ENCODE measurements at places on chromosomes 1 and 21.

GRCh38 chr1:247551721-247552120 lies 2.8 kb downstream of the GCSAML start:
- DNase-seq: no peak

GRCh38 chr1:247451388-247452010 lies 6.4 kb downstream of the OR2B11 start:
- no peak for DNase-seq

DNA sequence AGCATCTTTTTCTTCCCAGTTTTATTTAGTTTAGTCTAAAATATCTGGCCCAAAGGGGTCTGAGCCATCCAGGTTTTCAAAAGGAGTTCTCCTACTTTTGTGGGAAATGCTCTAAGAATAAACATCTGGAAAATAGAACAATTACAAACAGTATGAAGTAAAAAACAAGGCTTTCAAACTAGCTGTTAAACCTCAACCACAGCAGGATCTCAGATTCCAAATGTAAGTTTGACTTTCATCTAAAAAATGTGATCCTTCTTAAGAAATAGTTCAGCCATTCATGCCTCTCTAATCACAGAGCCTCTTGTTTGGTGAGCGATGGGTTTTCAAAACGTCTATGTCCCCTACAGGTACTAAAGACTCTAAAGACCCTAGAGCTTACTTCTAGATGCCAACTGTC lies 413.5 kb downstream of the DUSP10 start:
- DNase-seq: no peak

- DNase-seq: no peak
Measured at GRCh38 chr1:54982739-54983138, 2.3 kb downstream of the TMEM61 start.

DNA sequence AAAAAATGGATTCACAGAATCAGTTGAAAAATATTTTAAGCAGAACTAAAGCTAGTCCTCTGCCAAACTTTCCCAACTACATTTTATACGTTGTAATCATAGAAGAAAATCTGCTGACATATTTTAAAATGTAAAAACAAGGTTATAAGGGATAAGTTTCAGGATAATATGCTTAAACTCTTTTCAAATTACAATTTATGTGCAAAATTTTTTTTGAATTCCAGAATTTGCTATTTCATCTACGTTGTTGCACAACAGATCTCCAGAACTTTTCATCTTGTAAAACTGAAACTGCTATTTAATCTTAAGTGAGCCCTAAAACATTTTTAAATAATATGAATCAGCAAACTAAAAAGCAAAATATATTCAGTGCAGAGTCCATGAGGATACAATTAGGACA lies 5.9 kb downstream of the EDEM3 start:
- DNase-seq: no peak

DNA sequence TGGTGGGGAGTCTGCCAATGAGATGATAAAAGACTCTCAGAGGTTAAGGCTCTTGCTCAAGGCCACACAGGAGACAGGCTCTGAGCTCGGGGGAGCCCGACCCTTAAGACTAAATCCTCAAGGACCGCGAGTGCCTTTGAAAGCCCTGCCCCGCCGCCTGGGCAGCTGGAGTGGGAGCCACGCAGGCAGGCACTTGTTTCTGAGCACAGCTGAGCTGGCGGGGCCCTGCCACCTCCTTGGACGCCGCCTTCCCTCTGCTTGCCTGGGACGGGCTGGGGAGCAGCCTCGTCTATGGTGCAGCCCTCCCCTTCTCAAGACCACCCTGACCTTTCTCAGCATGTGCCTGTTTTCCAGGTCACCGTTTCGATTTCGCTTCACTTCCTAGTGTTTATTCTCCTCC lies 169.3 kb downstream of the CAMTA1 start:
- no peak for DNase-seq

GRCh38 chr1:15693371-15693770 lies 9.3 kb downstream of the PLEKHM2 start:
- DNase-seq: no peak

DNA sequence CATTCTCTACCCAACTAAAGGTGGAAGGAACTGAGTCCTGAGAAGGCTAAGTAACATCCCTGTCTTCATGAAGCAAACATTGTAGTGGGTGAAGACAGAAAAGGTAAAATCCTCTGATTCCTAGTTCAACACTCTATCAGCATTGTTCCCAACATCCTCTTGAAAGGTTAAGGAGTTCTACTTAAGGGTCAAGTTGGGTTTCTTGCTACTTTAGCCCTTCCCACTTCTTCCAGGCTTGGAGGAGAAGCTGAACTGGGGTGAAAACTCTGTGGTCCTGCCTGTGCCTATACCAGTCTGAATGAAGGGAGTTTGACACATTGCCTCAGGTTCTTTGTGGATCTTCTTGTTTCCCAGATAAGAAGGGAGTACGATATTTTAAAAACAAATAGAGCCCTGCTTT lies 54.1 kb downstream of the ATP2B4 start:
- DNase-seq: no peak

GRCh38 chr1:232292818-232293217 lies 337.1 kb downstream of the SIPA1L2 start:
- no peak for DNase-seq

- DNase-seq: no peak
Measured at GRCh38 chr1:230334447-230334837, 91.7 kb downstream of the PGBD5 start.

- no peak for DNase-seq
Measured at GRCh38 chr1:23370330-23370708, 683 bp upstream of the ZNF436 start.

- DNase-seq: peak; percentile 99
Measured at GRCh38 chr1:8873506-8874229, 4.8 kb downstream of the ENO1 start.

- peak; percentile 48 for DNase-seq
Measured at GRCh38 chr1:238252033-238252802, 361.5 kb upstream of the ZP4 start.

DNA sequence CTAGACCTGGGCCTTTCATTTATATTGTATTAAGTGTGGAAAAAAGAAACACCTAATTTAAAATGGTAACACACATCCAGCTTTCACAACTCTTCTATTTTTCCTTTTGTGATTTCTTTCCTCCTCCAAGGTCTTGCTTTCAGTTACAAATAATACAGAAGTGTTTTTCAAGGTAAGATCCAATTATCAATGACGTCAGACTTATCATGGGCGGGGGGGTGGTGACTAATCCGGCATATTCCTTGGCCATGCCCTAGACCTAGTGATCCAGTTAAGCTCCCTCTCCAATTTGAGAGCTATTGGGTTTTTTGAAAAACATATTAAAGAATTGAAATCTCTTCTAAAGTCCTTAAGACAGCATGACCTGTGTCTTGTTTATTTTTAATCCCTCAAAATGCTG lies 669.9 kb upstream of the NR5A2 start:
- DNase-seq: no peak

DNA sequence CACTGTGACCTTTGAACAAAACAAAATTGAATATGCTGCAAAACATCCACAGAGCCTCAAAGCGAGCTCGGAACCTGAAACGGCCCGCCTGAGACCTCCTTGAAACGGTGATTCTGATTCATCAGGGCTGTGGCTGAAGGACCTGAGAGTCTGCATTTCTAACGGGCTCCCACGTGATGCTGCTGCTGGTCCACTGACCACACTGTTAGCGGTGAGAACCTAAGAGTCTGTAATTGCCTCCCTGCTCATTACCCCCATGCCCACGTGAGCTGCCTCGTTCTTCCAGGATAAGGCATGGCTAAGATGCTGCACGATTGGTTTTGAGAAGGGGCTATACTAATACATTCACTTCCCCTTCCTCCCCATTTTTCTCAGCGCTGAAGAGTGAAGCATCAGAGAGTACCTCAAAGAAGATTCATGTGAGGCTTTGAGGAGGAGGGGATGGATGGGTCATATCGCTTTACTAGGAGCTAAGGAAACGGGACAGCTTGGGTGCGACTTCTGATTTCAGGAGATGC lies 9.7 kb downstream of the TLR5 start:
- DNase-seq: no peak

DNA sequence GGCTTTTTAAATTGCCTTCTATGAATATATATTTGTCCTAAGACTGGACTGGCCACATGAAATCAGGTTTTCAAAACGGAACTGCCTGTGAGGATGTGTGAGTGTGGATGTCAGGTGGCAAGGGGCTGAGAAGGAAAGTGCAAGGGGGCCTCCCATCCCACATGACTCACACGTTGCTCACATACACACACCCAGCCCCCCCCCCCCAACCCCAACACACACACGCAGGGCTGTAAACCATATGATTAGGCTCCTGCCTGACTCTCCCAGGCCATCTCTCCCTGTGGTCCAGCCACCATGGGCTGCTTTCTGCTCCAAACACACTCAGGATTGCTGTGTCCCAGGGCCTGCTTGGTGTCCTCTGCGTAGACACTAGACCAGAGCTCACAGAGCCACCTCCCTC lies 22.4 kb downstream of the DEGS1 start:
- DNase-seq: peak; percentile 65

- DNase-seq: no peak
Measured at GRCh38 chr1:61051719-61052394, 30.5 kb upstream of the NFIA start.

DNA sequence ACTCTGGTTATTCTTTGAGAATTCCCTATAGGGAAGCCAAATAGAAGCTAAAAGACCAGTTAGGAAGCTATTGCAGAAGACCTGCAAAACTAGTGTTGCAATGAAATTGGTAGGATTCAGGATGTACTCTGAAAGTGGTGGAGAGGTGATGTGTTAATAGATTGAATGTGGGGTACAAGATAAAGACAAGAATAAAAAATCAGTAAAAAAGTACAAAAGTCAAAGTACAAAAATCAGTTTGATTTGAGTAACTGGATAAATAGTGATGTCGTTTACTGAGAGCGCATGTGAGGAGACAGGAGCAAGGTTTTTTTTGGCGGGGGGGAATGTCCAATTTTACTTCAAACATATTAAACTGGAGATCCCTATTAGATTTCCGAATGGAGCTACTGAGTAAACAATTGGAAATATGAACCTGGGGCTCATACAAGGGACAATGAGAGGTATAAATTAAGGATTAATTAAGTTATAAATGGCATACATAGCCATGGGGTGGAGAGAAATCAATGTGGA lies 2.5 kb upstream of the DCAF8 start:
- DNase-seq: no peak

DNA sequence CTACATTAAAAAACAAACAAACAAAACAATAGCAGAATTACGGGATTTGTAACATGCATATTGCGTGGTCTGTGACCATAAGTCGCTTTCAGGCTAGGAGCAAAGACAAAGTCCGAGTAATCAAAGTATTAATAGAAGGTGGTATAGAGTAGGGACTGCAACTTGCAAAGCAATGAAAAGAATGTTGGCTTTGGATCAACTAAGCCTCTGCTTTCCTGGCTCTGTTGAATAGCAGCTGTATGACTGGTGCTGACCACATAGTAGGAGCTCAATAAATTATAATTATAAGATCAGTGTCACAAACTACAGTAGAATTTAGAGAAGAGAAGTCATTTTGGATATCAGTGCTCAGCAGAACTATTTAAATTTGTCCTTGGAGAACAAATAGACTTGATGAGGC lies 586.4 kb downstream of the DPYD start:
- peak; percentile 13 for DNase-seq

GRCh38 chr21:29007810-29008209 lies 11.3 kb downstream of the RWDD2B start:
- DNase-seq: no peak

GRCh38 chr1:53331446-53332185 lies 3.7 kb upstream of the LRP8 start:
- DNase-seq: no peak

DNA sequence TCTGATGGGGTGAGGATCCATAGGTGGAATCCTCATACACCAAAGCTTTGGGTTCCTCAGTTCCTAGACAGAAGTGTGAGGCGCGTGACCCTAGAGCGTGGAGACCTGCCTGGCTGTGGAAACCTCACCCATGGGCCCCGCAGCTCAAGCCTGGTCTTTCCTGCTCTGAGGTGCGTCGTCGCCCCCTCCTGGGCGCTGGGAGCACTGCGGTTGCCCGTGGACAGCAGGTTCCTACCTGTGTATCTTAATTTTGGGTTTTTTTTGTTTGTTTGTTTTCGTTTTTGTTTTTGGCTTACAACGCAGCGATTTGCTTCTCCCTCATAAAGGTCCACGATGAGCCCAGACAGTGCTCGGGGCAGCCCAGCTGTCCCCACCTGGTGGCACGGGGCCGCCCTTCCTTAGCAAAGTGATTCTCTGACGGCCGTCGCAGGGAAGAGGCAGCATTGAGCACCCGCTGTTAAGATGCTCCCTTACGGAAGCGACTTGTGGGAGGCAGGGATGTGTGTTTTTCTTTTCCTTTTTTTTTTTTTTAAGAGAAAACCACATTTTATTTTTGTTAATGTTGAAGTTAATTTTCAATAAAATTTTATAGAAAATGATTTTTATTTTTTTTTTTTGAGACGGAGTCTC lies 36.5 kb upstream of the TRAPPC10 start:
- DNase-seq: peak; percentile 18

DNA sequence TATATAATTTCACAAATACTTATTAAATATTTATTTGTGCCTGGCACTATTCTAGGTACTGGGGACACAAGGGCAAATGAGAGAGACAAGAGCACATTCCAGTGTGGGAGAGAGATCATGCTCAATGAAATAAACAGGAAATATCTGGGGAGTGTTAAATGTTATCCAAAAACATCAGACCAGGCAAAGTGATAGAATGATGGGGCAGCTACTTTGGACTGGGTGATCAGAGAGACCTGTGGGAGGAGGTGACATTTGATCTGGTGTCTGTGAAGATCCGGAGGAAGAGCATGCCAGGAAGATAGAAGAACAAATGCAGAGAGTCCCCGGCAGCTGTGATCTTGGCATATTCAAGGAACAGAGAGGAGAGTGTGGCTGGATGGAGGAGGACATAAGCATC lies 27.5 kb upstream of the GNG12 start:
- no peak for DNase-seq

GRCh38 chr1:210535761-210536160 lies 207.1 kb downstream of the HHAT start:
- DNase-seq: no peak

GRCh38 chr1:119080586-119080985 lies 59.9 kb downstream of the WARS2 start:
- DNase-seq: peak; percentile 81

- no peak for DNase-seq
Measured at GRCh38 chr1:21904454-21904703, 32.7 kb downstream of the HSPG2 start.

DNA sequence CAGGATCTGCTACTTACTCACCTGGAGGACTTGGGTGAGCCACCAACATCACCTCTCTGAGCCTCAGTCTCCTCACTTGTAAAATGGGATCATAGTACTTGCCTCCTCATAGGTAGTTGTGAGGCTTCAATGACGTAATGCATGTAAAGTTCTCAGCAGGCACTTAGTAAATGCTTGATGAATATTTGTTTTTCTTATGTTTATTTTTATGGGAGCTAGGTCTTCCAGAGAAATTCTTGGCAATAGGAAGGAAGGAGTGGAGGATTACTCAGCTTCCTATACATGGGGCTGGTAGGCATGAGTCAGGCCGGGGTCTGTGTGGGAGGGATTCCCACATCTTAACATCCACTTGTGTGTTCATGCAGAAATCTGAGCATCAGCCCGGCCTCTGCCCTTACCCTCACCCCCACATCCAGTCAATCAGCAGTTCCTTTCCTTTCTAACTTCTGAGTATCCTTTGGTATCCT lies 95.4 kb upstream of the USP24 start:
- DNase-seq: peak; percentile 97
